ENCODE measurements at places on chromosomes 4 and X.

DNA sequence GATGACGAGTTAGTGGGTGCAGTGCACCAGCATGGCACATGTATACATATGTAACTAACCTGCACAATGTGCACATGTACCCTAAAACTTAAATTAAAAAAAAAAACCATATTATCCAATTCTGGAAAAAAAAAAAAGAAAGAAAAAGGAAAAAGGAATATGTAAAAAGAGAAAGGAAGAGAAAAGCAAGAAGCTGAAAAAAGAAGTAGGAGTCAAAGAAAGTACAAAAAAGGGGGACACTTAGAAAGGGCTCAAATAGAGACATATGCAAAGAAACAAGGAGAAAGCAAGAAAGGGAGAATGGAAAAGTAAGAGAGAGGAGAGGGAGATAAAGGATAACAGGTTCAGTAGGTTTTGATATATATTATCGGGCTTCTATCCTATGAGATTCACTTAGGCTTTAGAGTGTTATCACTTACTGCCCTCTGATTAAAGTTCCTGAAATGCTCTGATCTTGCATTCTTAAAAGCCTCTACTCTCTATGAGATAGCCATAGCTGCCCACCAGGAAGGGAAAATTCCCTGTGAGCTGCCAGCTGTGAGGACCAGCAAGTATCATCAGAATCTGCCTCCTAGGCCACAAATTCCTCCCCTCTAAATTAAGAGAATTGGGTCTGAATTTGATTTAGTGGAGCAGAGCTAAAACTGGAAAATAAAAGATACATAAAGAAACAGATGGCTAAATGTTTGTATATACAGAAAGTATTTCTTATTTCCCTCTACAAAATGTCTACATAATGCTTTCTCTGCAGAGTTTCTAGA, 95.2 kb downstream of the AMMECR1 start:
- no peak for DNase-seq

DNA sequence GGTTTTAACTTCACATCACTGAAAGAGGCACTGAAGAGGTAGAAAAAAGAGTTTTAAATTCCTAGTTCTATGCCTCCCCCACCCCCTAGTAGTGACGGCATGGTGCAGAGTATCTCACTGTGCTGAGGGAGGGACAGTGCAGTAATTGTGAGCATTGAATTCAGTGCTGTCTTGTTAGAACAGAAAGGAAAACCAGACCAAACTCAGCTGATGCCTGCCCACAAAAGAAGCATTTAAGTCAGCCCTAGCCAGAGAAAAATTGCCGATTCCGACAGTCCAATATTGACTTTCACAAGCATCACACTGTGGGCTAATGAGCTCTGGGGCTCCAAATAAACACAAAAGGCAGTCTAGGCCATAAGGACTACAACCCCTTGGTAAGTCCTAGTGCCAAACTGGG, 417.7 kb downstream of the AR start:
- no peak for DNase-seq

DNA sequence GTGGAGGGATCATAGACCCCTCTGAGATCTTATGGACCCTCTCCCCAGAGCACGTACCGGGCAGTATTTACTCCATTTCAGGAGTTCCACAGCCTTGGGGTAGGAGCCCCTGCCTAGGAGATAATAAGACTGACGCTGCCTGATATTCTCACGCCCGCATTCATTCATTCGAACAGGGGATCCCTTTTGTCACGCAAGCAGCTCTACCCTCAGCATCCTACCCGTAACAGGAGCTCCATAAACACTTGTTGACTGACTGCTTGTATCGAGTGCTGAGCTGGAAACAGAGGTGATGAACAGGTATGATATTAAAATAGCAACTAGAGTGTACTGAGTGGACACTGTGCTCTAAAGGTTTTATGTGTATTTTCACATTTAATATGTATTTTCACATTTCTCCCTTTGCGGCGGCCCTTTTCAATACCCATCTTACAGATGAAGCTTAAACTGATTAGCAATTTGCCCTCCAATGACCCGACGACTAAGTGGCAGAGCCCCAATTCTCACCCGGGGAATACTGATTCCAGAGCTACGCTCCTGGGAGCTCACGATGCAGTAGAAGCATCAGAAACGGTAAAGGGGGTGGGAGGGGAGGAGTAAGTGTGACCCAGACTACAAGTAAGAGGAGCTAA, 888 bp downstream of the RAB28 start:
- no peak for DNase-seq

DNA sequence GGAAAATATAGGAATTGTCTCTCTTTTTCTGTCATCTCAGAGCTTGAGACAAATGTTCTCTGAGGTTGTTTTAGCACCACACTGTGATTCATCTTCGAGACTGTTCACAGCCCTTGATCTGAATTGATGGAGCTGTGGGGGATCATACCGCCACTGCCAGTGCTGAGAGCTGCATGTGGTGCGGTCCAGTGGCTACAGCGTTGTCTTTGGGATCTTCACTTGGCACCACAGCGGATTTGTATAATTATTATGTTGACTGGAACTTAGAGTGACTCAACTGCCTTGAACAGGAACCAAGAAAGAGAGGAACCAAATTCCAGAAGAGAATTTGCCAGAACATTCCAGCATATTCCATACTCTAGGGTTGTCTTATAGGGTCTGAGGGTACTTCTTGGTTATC, 29.1 kb downstream of the TBL1X start:
- no peak for DNase-seq

DNA sequence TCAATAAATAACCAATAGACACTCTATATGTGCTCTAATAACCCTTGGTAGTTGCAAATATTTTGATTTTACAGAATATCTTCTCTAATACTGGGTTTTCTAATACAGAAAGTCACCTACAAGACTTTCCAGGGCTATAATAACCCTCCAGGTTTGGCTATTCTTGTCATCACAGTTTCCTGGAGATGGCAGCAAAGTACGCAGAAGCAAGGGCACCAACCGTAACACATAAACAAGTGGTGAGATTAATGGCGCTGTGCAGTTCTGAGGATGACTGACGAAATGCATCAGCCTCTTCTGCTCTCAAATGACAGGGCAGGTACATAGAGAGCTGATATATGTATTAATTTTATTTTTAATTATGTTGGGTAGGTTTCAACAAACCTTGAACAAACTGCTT, 122.4 kb downstream of the C4orf33 start:
- DNase-seq, result no peak

DNA sequence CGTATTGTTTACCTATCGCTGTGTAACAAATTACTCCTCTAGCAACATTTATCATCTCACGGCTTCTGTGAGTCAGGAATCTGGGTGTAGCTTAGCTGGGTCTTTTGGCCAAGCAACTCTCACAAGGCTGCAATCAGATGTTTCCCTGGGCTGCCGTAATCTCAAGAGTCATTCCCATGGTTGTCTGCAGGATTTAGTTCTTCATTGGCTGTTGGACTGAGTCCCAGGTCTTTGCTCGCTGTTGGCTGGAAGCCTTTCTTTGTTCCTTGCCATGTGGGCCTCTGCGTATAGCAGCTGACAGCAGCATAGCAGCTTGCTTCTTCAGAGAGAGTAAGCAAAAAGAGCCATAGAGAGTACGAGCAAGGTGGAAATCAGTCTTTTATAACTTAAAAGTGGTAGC, 16.8 kb downstream of the POLR2B start:
- DNase-seq, result no peak

- no peak for DNase-seq
Measured at GRCh38 chr4:126715067-126715466, 917.7 kb upstream of the INTU start.

- DNase-seq, result no peak
Measured at GRCh38 chrX:124216396-124217115, 115.9 kb upstream of the TEX13D start.

DNA sequence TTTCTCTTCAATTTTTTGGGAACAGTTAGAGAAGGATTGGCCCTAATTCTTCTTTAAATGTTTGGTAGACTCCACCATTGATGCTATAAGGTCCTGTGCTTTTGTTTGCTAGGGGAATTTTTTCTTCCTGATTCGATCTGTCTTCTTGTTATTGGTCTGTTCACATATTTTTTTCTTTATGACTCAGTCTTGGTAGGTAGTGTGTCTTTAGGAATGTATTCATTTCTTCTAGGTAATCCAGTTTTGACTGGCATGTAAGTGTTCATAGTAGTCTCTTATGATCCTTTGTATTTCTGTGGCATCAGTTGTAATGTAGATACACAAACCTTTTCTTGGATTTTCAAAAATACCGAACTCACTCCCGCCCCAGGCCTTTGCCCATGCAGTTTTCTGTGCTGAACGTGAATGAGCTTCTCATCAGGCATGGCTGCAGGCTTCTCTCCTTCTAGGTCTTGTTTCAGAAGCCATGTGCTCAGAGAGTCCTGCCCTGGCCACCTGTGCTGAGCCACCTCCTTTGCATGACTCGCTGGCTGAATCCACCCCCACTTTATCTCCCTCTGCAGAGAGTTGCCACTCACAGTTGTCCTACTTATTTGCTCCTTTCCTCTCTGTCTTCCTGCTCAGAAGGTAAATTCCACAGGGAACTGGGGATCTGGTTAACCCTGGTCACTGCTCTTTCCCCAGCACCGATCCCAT, 67.0 kb downstream of the STK32B start:
- no peak for DNase-seq

GRCh38 chr4:1595789-1596325, 88.3 kb downstream of the FAM53A start:
- no peak for DNase-seq

GRCh38 chr4:84944947-84945346, 21.5 kb downstream of the WDFY3 start:
- DNase-seq, result no peak

- DNase-seq, result no peak
Measured at GRCh38 chrX:96183843-96184242, 500.8 kb upstream of the DIAPH2 start.

GRCh38 chrX:50913520-50913919, 3.0 kb downstream of the BMP15 start:
- DNase-seq, result no peak

DNA sequence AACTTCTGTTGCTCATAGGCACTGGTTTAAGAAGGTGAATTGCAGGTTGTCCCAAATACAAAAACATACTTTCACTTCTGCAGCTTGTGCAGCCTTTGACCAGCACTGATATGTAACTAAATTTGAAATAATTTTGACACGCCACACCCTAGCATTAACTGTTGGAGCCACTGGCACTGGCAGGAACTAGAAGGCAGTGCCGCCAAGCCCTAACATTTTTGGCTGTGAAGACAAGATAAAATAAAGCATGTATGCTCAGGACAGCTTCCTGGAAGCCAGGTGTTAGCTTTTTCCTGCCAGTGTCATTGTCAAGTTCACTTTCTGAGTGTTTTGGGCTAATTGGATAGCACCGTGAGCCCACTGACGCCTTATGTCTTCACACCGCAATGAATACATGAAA, 65.3 kb upstream of the FBXW7 start:
- no peak for DNase-seq

DNA sequence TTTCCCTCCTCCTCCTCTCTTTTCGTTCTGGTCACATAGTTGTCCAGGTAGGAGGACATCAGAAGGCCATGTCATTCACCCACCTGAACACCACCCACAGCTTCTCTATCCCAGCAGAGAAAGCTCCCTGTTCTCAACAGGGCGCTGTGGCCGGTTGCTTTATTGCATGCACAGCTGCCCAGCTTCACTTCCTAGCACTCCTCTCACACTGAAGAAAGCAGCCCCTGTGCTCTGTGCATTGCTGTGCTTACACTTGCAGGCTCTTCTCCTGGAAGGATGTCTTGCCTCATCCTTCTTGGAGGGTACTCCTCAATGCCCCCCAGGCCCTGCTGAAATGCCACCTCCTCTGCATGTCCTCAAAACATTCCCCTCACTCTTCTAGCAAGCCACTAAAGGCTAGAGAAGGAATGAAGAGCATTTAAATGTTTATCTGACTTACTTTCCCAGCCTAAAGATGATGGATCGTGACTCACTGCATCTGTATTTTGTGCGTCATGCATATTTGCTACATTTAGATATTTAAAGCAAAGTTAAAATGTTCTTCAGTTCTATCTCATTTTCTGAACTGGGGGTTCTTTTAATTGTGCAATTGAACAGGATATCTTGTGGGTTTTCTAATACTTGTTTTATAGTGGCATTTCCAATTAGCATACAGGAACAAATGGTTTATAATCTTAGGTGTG, 186.4 kb upstream of the PUDP start:
- DNase-seq, result no peak

DNA sequence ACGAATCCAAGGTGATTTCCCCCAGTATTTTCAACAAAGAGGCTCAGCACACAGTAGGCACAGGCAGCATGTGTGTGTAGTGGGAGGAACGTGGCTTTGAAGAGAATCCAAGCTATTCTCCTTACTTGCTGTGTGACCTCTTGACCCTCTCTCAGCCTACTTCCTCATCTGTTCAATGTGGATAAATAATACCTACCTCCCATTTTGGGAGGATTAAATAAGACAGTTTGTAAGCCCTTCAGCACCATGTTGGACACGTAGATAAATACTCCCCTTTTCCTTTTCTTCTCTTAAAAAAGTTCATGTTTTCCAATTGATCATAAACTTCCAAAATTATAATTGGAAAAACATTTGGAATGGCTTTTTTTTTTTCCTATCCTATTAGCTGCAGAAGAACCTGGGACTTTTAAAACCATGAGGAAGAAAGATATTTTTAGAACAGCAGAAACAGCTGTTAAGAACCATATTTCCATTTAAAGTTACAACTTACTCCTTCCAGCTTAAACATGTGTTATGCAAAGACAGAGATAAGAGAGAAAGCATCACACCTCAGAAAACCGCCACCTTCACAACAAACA, 56.1 kb upstream of the TMEM131L start:
- no peak for DNase-seq

DNA sequence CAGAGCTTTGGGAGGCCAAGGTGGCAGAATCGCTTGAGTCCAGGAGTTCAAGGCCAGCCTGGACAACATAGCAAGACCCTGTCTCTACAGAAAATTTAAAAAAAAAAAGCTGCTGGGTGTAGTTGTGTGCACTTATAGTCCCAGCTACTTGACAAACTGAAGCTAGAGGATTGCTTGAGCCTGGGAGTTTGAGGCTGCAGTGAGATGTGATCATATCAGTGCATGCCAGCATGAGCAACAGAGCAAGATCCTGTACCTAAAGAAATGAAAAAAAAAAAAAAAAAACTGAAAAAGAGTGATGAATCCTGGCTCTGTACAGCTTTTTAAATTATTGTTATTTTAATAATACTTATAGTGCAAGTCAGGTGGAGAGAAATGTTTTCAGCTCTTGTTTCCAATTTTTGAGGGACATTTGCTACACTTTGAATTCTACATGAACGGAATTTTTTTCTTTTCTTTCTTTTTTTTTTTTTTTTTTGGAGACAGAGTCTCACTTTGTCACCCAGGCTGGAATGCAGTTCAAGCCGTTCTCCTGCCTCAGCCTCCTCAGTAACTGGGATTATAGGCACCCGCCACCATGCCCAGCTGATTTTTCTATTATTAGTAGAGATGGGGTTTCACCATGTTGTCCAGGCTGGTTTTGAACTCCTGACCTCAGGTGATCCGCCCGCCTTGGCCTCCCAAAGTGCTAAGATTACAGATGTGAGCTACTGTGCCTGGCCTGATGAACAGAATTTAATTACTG, 215.6 kb downstream of the FSTL5 start:
- DNase-seq, result no peak

DNA sequence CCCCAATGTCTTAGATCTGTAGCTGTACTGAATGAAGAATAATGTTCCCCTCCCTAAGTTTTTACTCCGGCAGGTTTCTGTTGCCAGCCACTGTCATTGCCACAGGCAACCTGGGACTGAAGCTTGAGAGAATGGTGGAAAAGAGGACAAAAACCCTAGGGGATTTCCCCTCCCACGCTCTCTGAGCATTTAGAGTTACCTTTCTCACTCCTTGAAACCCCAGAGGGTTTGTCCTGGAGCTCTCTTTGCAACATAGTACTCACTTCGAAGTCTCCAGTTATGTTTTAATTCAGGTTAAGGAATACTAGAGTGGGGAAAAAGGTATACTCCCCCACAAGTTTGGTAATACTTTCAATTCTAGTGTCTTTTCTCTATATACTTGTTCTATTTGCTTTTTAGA, 31.5 kb downstream of the F8 start:
- no peak for DNase-seq

All from stimulated activated CD4-positive, alpha-beta T cell treated with anti-CD3 and anti-CD28 coated beads, Interleukin-4, amount 100 ng/mL, for 1 hour (primary cell).